CD4-positive, alpha-beta T cell treated with Interferon gamma for 1 hour (primary cell): ENCODE measurements at places on chromosomes 3 and 15.

GRCh38 chr3:134665243-134665642 lies 14.4 kb upstream of the KY start:
- DNase-seq = no peak

DNA sequence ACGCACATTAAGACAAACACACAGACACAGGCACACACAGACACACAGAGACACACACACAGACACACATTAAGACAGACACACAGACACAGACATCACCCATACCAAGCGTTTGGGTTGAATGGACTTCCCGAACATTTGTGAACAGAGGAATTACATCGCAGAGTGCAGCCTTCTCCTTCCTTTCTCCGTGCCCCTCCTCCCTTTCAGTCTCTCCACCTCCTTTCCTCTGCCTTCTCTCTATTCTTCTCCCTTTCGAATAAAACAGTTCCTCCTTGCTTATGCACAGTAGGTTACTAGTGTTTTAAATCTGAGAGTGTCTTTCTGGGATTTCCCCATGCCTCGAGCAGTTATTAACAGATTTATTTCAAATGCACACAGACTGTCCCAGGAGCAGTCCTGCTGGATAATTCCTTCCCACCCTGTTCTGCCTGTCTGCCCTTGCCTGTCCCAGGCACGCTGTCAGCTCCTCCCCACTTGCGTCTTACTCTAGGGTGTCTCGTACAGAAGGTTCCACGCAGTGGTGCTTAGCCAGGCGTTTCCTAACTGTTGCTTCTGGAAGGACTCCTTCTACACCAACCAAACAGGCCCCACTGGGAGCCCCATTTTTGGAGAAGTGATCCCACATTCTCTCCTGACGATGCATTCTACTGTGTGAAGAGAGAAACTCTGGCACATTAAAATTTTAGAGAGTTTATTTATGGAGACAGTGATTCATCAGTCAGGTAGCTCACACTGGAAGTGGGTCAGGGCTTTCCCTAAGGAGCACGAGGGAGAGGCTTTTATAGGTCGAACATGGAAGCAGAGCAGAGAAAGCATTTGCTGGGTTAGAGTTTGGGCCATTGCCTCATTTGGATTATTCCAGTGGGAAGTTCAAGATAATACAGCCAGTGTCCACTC lies 163.8 kb downstream of the SV2B start:
- no peak for DNase-seq

DNA sequence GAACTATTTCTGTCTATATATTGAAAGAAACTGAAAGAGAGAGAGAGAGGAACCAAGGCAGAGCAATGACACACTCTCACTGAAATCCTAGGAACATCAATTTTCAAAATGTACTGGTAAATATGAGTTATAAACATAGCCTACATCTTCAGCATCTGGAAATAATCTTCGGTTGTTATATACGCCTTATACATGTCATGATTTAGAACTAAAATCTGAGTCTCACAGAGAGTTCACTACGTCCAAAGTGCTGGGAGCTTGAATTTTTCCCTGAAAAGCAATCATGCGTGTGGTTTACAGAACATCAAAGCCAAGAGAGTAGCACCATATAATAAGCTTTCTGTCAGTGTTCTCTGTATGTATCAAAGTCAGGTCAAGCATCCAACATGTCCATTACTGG lies 420.0 kb upstream of the CBLB start:
- no peak for DNase-seq

DNA sequence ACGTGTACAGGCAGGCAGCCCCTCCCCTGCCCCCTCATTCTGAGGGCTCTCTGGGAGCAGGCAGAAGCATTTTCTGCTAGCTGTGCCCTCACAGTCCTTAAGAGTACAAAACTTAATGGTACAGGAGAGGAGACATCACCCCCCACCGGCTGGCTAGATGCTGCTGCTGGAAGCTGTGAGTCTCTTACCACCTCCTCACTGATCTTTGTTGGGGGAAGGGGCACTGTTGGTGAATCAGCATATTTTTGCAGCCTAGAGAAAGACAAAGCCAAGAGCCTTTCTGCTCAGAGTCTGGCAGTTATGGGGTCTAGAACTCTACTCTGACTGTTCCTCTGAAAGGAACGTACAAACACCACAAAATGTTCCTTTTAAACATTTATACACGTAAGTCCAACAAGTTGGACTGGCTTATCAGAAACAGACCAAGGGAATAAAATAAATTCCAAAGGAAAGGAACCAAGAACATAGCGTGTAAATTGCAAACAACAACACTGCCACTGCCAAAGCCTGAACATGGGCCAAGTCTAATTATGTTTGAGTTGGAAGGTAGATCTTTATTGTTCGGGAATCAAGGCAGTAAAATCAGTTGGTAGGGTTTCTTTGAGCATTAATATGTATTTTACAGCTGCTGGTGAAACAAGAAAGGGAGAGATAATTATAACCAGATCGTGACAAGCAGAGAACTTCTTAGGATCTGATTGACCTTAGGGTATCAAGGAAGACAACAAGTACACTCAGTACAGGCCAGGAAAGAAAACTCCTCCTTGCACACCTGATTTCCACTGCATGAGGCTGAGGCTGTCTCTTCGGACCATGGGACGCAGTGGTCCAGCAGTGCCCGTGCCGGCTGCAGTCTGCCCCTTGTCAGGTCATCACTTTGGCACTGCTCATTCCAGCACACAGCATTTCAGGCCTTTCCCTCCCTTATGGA lies 27.4 kb downstream of the CLK3 start:
- no peak for DNase-seq

DNA sequence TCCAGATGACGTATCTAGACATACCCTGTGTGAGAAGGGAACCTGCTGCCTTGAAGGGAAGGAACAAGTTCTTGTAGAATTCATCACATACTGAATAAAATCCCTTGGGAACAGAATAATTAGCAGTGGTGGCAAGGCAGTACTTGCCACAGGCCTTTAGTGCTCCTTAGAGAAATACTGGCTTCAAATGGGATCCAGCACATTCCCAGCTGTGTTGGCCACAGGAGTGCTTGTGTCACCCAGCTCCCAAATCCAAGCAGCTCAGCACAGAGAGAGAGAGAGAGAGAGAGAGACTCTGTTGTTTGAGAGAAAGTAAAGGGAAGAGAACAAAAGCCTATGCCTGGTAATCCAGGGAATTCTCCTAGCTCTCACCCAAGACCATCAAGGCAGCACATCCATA lies 969.0 kb upstream of the ALCAM start:
- no peak for DNase-seq

- DNase-seq = no peak
Measured at GRCh38 chr15:55250941-55251340, 38.7 kb downstream of the RAB27A start.

- no peak for DNase-seq
Measured at GRCh38 chr3:184387174-184387714, 7.4 kb downstream of the CHRD start.

- no peak for DNase-seq
Measured at GRCh38 chr15:68354923-68355322, 77.0 kb downstream of the ITGA11 start.

GRCh38 chr3:121662742-121663141 lies 2.0 kb upstream of the HCLS1 start:
- DNase-seq = no peak

DNA sequence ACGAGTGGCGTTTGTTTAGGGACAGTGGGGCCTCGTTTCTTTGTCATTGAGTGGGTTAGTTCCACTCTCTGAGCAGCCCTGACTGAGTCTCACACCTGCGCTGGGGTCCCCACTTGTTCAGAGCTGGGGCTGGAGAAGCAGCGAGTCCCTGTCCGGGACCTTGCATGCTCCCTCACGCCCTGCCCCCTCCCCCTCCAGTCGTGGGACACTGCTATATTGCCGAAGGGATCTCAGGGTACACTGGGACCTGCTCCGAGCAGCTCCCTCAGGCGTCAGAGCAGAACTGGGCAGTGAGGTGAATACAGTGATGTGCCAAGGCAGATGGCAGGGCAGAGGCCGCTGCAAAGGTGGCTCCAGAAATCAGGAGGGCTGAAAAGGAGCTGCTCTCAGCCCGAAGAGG lies 59.9 kb upstream of the KLF13 start:
- no peak for DNase-seq

DNA sequence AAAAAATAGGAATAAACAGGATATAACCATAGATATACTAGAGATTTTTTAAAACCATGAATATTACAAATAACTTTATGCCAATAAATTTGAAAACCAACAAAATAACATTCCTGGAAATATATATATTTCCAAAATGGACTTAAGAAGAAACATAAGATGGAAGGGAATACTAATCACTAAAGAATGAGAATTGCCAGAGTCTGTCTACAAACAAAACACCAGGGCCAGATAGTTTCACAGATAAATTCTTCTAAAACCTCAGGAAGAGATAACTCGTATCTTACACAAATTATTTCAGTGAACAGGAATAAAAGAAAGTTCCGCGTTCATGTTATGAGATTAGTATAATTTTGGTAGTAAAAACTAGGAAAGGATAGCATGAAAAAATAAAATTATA lies 107.3 kb downstream of the HERC1 start:
- no peak for DNase-seq

GRCh38 chr3:127714125-127714571 lies 41.4 kb downstream of the ABTB1 start:
- no peak for DNase-seq

- no peak for DNase-seq
Measured at GRCh38 chr3:150084128-150084527, 113.4 kb upstream of the PFN2 start.

GRCh38 chr15:61396235-61396919 lies 167.3 kb upstream of the RORA start:
- no peak for DNase-seq

DNA sequence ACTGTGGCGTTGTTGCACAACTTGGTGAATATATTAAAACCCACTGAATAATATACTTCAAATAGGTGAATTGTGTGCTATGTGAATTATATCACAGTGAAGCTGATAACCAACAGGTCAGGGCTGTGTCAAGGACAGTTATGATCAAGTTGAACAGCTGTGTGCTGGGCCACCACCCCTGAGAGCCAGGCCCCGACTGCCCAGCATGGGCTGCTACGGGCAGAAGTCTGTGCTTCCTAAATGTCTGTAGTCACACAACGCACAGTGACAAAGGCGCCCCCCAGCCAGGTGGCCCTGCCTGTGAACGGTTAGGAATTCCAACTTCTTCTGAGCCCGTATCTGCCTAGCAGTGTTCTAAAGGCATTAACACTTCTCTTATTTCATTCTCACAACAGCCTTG lies 32.8 kb downstream of the TKT start:
- no peak for DNase-seq

DNA sequence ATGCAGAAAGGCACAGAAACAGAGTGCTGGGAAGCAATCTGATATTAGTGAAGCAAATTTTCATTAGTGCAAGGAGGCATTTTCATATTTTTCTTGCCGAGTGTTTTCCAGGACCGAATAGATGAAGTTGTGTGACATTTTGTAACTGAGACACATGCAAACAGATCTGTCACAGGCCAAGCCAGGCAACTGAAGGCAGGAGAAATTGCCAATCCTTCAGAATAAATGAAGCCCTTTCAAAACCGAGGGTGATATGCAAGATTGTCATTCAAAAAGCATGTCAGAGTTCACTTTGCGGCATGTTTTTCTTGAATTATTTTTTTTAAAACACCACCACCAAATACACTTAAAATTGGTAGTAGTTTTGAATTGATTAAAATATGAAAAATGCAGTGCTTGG lies 6.2 kb downstream of the LMOD3 start:
- DNase-seq = no peak

GRCh38 chr3:12041446-12042041 lies 37.4 kb downstream of the SYN2 start:
- no peak for DNase-seq

GRCh38 chr15:75639709-75640482 lies at the start of gene IMP3:
Gene IMP3 (minus strand): TSS chr15:75640224. CDS start chr15:75640168, 56 bp downstream.
- peak; percentile 91 for DNase-seq
